ENCODE measurements at places on chromosomes 4 and X.

DNA sequence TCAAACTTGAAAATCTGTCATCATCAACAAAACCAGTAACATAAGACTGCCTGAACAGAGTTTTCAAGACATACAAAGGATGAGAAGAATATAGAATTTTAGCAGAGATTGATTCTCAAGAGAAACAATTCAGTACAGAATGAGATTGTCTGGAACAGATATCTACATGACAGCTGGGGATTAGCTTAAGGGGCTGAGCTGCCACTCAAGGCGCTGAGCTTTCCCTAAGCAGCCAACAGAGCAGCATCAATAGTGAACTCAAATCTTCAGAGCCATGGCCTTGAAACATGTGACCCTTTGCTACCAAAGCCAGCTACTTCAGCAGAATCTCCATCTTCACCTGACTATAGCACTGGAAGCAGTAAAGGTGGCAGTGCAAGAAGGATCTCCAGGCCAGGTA lies 24.3 kb upstream of the PCDH10 start:
- H3K36me3 ChIP-seq: no peaks in the 10 kb centered on the region
- no peak for DNase-seq
- H3K27me3 ChIP-seq: no peaks in the 10 kb centered on the region
- no peak overlapping the region for H3K4me3 ChIP-seq
- no peak overlapping the region for H3K27ac ChIP-seq

DNA sequence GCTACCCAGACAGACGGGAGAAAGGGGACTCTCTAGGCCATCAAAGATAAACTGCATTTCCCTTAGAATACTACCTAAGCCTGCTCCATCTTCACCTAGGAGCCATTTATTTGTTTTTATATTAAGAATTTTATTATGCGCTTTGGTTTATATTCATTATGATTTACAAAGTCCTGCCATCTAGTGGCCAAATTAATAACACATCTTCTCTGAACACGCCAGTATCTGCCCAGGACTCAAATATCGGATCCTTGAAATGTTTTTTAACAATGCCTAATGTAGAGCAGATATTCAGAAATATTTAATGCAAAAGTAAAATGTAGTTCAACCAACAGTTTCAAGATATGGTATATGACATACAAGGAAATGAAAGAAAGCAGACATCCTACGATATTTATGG lies 20.8 kb upstream of the PRPS2 start:
- H3K36me3 ChIP-seq: no peaks in the 10 kb centered on the region
- H3K27me3 ChIP-seq: peaks cover 14% of the 10 kb centered on the region
- H3K4me3 ChIP-seq: no peak overlapping the region
- DNase-seq: no peak

- H3K27ac ChIP-seq: no peak overlapping the region
- H3K4me1 ChIP-seq: no peaks in the 10 kb centered on the region
- H3K36me3 ChIP-seq: no peaks in the 10 kb centered on the region
- no peak overlapping the region for H3K4me3 ChIP-seq
- H3K27me3 ChIP-seq: no peaks in the 10 kb centered on the region
Observed at GRCh38 chr4:137664416-137664815, 132.1 kb upstream of the PCDH18 start.

DNA sequence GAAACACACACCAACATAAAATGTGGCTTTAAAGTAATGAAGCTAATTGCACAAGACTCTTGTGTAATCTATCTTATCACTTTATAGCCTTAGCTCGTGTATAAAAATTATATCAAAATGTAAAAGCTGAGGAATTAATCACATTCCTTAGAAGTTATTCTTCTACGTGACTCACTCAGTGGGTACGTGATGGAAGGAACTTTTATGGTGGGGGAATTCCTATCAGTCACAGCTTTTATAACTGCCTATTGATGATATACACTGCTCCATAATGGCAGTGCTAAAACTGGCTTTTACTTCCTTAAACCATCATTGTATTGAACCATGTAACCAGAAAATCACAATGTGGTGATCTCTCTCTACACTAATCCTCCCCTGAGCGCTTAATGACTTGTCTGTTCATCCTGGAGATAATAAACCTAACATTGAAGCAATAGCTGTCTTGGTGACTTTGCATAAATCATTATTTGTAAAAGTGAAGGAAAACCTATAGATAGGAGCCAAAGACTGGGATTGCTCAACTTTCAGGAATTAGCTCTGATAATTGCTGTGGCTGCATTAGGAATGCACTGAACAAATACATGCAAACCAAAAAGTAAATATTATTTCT lies 276.7 kb downstream of the GBA3 start:
- H3K27ac ChIP-seq: no peak overlapping the region
- no peak for DNase-seq
- H3K4me1 ChIP-seq: no peaks in the 10 kb centered on the region
- H3K27me3 ChIP-seq: no peaks in the 10 kb centered on the region
- no peak overlapping the region for H3K4me3 ChIP-seq

GRCh38 chr4:24405341-24405740 lies 179.0 kb downstream of the DHX15 start:
- no peak overlapping the region for H3K27ac ChIP-seq
- no peaks in the 10 kb centered on the region for H3K27me3 ChIP-seq
- H3K36me3 ChIP-seq: no peaks in the 10 kb centered on the region
- no peak for DNase-seq
- H3K4me3 ChIP-seq: no peak overlapping the region

DNA sequence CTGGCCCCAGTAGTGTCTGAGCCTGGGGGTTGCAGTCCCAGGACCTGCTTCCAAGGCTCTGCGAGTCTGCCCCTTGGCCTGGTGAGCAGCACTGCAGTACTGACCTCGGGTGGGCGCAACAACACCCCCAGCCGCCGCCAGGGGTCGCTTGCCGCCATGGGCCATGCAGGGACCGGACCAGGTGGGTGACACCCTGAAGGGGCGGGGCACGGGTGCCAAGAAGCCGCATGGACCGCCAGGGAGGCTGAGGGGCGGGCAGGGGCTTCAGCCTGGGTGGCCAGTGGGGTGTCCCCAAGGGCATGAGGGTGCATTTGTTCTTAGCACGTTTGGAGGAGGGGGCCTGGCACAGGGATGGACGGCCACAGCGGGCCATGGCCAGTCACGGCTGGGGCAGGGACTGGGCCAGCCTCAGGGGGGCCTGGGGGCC lies 25.0 kb downstream of the TACC3 start:
- peaks cover 13% of the 10 kb centered on the region for H3K36me3 ChIP-seq
- H3K27ac ChIP-seq: no peak overlapping the region
- H3K27me3 ChIP-seq: no peaks in the 10 kb centered on the region
- DNase-seq: peak; percentile 93

DNA sequence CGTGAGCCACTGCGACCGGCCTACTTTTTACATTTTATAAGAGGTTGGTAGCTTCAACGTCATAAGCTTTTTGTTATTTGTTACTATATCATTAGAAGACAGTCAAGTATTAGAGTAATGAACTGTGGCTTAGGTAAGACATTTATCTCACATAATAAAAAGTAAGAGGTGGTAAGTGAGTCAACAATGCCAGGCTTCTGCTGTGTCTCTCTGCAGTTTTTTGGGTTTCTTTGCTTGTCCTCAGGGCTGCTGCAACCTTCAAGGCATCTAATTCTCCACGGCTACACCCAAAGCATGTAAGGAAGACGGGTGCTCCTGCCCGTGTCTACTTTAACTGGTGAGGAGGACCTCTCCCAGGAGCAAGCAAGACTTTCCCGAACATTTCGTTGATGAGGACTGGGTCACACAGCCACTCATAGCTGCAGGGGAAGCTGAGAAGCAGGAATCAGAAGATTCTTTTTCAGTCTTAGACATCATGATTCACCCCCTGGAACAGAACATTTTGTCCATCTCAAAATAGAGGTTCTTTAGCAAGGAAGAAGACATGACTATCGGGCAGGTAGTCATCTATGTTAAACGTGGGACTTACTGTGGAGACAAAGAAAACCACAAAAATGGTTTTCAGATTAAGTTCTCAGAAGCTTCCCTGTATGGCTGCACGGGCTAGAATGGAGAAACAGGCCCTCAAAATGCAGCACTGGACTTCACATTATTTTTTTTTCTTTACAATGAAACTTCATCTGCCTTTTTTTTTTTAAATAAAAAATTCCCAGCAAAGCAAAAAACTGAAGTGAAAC lies 13.0 kb upstream of the RHOH start:
- no peaks in the 10 kb centered on the region for H3K36me3 ChIP-seq
- peaks cover 66% of the 10 kb centered on the region for H3K4me1 ChIP-seq
- no peak for DNase-seq
- H3K4me3 ChIP-seq: peak overlapping the region; percentile 57

DNA sequence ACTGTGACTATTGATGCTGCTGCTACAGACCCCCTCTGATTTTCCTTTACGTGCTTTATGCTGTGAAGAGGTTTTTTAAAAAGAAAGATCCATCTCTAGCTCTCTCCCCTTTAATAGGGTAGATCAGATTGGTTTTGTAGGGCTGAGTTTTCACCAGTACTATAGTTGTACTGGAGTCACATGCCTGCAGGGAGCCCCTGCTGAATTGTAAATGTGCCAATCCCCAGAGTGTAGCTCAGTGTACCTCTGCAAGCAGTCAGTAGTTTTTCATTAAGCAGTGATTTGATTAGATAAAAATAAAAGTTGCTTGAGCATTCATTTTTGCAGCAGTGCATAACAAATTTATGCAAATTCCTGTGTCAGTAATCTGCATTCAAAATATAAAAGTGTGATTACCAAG lies 179.2 kb downstream of the IL1RAPL2 start:
- H3K36me3 ChIP-seq: no peaks in the 10 kb centered on the region
- no peak for DNase-seq
- peaks cover 4% of the 10 kb centered on the region for H3K27me3 ChIP-seq

GRCh38 chr4:89365776-89366175 lies 58.2 kb upstream of the GPRIN3 start:
- DNase-seq: no peak
- no peaks in the 10 kb centered on the region for H3K36me3 ChIP-seq
- H3K27me3 ChIP-seq: no peaks in the 10 kb centered on the region
- H3K4me3 ChIP-seq: no peak overlapping the region
- no peaks in the 10 kb centered on the region for H3K4me1 ChIP-seq

- no peak overlapping the region for H3K4me3 ChIP-seq
- DNase-seq: no peak
- peaks cover 16% of the 10 kb centered on the region for H3K4me1 ChIP-seq
Observed at GRCh38 chrX:154121207-154121606, 22.8 kb upstream of the OPN1LW start.

DNA sequence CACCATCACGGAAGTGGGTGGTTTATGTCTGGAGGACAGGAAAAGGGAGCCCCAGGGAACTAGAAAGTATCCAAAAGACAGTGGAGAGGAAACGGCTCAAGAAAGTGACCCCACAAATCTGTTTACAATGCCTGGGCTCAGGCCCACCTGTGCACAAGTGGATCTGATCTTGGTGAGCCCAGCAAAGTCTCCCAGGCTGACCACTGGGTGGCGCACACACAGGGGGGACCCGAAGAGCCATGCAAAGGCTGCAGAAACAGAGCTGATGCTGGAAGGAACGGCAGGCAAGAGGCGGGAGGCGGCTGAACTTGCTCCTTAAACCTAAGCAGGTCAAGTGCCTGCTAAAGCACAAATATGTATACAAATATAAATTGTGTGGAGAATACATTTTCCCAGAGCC lies 9.6 kb downstream of the HAUS7 start:
- H3K27me3 ChIP-seq: no peaks in the 10 kb centered on the region
- peaks cover 2% of the 10 kb centered on the region for H3K4me1 ChIP-seq
- H3K36me3 ChIP-seq: peaks cover 17% of the 10 kb centered on the region
- H3K27ac ChIP-seq: no peak overlapping the region
- DNase-seq: peak; percentile 44
- no peak overlapping the region for H3K4me3 ChIP-seq

- no peak overlapping the region for H3K4me3 ChIP-seq
- H3K27me3 ChIP-seq: no peaks in the 10 kb centered on the region
- no peak for DNase-seq
- H3K36me3 ChIP-seq: peaks cover 3% of the 10 kb centered on the region
- no peak overlapping the region for H3K27ac ChIP-seq
Observed at GRCh38 chr4:41294445-41295062, 37.8 kb downstream of the UCHL1 start.

GRCh38 chr4:156476359-156476758 lies 495.2 kb downstream of the PDGFC start:
- no peak overlapping the region for H3K4me3 ChIP-seq
- H3K27me3 ChIP-seq: no peaks in the 10 kb centered on the region
- H3K4me1 ChIP-seq: no peaks in the 10 kb centered on the region
- H3K36me3 ChIP-seq: no peaks in the 10 kb centered on the region
- no peak overlapping the region for H3K27ac ChIP-seq

DNA sequence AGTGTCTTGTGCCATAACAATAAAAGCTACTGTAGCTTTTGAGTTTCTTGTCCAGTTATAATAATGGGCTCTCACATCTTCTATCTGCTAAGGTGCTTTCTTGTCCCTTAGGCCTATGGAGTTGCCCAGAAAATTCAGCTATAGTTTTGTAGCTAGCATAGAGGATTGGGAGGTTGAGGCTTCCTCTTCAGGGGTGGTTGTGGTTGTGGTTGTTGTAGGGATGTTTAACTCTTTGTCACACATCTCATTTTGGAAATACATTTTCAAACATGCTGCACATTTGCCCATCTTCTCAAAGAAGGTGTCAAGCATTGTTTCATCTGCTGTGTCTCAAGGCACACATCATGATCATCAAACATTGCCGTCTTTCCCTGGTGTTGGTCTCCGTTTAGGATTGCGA lies 65.0 kb downstream of the ATXN3L start:
- DNase-seq: no peak
- peaks cover 61% of the 10 kb centered on the region for H3K4me1 ChIP-seq
- no peaks in the 10 kb centered on the region for H3K27me3 ChIP-seq

DNA sequence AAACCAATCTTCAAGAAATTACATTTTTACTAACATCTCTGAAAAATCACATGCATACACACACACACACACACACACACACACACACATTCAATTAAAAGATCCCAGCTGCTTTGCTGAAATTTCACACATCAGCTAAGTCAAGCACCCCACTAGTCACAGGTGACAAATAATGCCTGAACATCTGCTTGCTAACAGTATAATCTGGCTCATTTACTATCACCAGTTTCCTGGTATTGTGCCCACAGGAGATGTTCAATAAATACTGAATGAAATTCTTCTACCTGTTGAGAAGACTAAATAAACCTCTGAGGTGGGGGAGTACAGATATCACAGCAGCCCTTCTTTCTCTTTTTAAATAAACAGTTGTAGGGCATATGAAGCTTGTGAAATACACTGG lies 994.0 kb downstream of the ARAP2 start:
- no peaks in the 10 kb centered on the region for H3K27me3 ChIP-seq
- H3K4me1 ChIP-seq: no peaks in the 10 kb centered on the region
- no peaks in the 10 kb centered on the region for H3K36me3 ChIP-seq
- no peak for DNase-seq
- H3K27ac ChIP-seq: no peak overlapping the region
- H3K4me3 ChIP-seq: no peak overlapping the region

DNA sequence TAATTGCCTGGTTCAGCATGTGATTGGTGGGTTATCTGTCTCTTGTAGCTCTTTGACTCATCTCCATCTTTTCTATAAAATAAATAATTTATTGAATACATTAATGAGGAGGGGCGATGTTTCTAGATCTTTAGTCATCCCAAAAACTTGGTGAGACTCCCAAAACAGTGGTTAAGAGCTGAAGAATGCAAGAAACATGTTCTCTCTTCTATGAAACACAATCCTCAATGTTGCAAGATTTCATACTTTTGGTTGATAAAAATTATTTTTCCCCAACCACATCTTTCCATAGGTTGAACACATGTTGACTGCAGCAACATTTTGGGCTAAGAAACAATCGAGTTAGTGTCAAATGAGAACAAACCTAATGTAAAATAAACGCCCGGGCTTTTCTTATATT lies 1.2 kb upstream of the TMEM47 start:
- no peak overlapping the region for H3K4me3 ChIP-seq
- H3K27me3 ChIP-seq: peaks cover 20% of the 10 kb centered on the region
- no peak for DNase-seq
- H3K27ac ChIP-seq: no peak overlapping the region
- H3K4me1 ChIP-seq: peaks cover 2% of the 10 kb centered on the region

GRCh38 chrX:69163936-69164741 lies 1.1 kb downstream of the PJA1 start:
- H3K4me3 ChIP-seq: peak overlapping the region; percentile 73
- no peaks in the 10 kb centered on the region for H3K27me3 ChIP-seq
- peaks cover 27% of the 10 kb centered on the region for H3K4me1 ChIP-seq
- H3K36me3 ChIP-seq: peaks cover 12% of the 10 kb centered on the region

All from activated naive CD8-positive, alpha-beta T cell treated with anti-CD3 and anti-CD28 coated beads, Interleukin-2, amount 50 U/mL, for 24 hours (primary cell).